Activated T-cell treated with anti-CD3 and anti-CD28 coated beads for 48 hours (primary cell): ENCODE measurements at places on chromosomes 3 and 15.

DNA sequence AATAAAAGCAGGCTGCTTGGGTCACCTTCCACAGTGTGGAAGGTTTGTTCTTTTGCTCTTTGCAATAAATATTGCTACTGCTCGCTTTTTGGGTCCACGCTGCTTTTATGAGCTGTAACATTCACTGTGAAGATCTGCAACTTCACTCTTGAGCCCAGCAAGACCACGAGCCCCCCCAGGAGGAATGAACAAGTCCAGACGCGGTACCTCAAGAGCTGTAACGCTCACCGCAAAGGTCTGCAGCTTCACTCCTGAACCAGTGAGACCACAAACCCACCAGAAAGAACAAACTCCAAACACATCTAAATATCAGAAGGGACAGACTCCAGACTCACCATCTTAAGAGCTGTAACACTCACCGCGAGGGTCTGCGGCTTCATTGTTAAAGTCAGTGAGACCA, 47.5 kb upstream of the CCR4 start:
- no peak for DNase-seq

- no peak for DNase-seq
Measured at GRCh38 chr15:96037584-96037983, 292.9 kb upstream of the NR2F2 start.

- no peak for DNase-seq
Measured at GRCh38 chr15:33311312-33311971, 675 bp downstream of the RYR3 start.

DNA sequence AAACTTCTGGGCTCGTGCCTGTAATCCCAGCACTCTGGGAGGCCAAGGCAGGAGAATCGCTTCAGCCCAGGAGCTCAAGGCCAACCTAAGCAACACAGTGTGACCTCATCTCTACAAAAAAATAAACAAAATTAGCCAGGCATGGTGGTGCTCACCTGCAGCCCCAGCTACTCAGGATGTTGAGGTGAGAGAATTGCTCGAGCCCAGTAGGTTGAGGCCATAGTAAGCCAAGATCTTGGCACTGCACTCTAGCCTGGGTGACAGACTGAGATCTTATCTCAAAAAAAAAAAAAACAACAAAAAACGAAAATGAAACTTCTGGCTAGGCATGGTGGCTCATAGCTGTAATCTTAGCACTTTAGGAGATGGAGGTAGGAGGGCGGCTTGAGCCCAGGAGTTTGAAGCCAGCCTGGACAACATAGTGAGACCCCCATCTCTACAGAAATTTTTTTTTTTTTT, 53.7 kb downstream of the PIK3CB start:
- DNase-seq, result no peak

DNA sequence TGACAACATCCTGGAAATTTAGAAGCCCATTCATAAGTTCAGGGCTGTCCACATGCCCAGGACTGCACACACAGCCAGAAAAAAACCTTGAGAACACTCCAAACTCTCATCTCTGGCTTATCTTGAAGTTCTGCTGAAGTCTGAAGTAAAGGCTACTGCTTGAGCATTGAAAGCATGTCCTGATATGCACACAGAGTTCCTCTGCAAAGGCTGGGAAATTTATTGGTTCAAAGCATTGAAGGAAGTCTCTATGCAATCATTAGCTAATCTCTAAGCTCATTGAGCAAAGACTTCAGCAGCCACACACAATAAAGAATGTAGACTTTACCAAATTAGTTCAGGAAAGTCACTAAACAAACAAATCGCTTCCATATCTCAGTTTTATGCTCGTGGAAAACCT, 162.0 kb upstream of the STT3B start:
- DNase-seq, result no peak

DNA sequence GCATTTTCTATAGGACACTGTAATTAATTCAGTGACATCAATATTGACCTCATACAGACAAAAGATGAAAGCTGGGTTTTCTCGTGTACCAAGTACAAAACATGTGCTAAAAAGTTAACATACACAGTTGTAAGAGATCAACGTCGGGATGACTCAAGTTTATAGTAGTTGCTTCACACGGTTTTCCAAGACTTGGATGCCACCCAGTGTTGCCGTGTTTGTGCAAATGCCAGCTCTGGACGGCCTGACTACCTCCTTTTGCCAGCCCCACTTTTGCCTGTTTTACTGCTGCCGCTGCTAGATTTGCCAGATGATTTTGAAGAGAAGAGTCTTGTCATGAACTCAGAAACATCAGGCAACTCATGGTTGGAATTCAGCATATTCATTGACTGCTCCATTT, 17.6 kb downstream of the EMC7 start:
- no peak for DNase-seq

DNA sequence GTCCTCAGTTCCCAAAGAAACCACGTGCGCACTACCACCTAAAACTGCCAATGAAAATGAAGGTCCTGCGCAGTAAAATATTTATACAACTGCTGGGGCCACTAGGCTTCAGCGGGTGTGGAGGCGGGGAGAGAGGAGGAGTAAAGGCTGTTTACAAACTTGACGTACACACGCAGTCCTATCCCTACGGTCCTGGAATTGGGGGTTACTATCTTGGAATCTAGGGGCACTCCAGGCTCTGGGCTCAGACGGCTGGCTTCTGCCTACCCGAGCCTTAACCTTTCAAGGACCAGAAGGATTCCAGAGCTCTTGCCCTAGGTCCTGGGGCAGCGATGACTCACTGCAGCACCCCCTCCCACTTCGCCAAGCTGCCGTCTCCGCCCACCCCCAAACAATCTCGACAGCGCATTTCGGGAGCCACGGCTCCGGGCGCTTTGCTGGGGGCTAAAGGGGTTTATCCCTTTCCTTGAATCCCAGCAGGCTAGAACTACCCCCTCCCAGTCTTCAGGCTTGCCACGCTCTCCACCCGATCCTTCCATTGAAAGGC, 3.0 kb downstream of the ADAMTS9 start:
- no peak for DNase-seq

GRCh38 chr3:143002727-143003126, 1.4 kb downstream of the U2SURP start:
- DNase-seq, result no peak

- DNase-seq, result no peak
Measured at GRCh38 chr3:40073310-40074007, 236.0 kb upstream of the EIF1B start.

DNA sequence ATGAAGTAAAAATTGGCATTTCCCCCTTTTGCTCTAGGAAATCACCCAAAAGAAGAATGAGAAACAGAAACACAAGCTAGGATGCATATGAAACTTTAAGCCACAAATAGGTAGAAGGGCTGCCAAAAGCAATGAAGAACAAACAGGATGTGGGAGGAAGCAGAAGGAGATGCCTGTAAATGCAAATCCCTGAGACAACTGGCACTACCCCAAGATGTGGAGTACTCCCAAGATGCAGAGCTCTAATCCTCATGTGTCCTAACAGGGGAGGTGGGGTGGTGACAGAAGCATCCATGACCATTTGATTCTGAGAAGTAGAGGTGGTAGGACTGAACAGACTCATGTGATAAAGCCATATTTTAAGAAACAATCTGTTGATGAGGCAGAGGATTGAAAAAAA, 31.9 kb upstream of the ZNF280D start:
- no peak for DNase-seq

- DNase-seq, result no peak
Measured at GRCh38 chr3:115099134-115099985, 47.7 kb downstream of the ZBTB20 start.

DNA sequence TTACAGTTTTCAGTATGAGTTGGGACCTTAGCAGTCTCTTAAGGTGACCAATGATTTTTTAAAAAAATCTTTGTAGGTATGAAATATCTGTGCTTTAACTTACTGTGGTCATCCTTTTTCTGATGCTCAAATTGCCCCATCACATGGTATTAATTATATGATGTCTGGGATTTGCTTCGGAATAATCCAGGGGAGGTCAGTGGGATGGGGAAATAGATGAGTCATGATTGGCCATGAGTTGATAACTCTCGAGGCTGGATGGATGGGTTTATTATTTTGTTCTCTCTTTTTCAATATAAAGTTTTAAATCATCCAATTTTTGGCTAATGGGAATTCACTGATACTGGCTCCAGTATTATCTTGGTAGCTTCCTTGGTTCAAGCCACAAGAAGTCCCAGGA, 370.3 kb upstream of the TPM1 start:
- DNase-seq, result no peak

GRCh38 chr15:42727750-42728381, 9.1 kb downstream of the CDAN1 start:
- DNase-seq, result no peak

- no peak for DNase-seq
Measured at GRCh38 chr15:88646088-88646405, 7.2 kb downstream of the ISG20 start.

DNA sequence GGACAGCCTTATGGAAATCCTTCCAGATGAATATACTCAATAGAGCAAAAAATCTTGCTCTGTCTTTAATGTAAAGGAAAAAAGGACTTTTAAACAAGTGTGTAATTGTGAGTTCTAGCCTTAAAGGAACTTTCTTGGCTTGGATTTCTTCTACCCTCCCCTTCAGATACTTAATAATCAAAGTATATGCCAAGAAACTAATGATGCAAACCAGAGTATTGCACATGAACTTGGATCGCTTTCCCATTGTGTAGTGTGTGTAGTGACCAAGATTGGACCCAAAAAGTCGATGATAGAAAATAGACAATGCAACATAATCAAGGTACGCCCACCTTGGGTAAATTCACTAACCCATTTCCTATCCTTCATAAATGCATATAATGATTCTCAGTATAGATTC, 123.8 kb downstream of the TIGIT start:
- DNase-seq, result no peak

- no peak for DNase-seq
Measured at GRCh38 chr15:77773903-77774302, 141.2 kb upstream of the LINGO1 start.

- no peak for DNase-seq
Measured at GRCh38 chr15:69304182-69304545, 5.5 kb downstream of the PAQR5 start.
